Eye (tissue), 1 donor: ENCODE measurements at places on chromosomes 5 and 9.

GRCh38 chr5:103469288-103470040 lies 93.1 kb downstream of the NUDT12 start:
- no peak for DNase-seq

DNA sequence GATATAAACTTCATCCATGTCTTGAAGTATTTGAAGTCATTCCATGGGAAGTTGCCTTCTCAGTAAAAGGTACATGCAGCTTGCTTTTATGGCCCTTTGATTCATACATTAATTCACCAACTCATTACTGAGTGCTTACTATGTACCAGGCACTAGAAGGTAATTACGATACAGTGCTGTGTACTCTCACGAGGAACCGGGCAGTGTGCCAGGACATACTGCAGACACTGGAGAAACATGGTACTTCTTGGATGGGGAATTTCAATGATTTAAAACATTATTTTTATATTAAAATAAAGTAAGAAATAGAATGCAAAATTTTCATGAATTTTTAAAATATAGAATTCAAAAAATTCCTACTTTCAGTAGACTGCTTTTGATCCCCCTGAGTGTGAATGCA lies 71.4 kb upstream of the WDR41 start:
- DNase-seq: no peak

GRCh38 chr9:121721058-121721350 lies 69.6 kb downstream of the DAB2IP start:
- DNase-seq: no peak

DNA sequence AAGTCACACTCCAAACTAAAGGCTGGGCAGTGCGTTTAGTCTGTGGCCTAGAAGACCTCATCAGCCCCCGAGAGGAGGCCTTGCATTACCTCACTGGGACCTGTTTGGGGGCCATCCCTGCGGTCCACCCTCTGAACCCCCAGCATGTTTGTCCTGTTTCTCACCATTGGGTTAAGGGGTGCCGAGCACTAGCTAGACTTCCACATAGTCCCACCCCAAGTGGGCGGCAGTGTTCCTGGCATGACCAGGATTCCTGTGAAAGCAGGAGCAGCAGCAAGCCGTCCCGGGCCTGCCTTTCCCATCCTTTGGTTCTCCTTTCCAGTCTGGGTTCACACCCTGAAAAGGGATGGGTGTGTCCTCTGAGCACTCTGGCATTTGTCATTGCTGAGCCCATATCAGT lies 26.6 kb upstream of the SAP30L start:
- no peak for DNase-seq

DNA sequence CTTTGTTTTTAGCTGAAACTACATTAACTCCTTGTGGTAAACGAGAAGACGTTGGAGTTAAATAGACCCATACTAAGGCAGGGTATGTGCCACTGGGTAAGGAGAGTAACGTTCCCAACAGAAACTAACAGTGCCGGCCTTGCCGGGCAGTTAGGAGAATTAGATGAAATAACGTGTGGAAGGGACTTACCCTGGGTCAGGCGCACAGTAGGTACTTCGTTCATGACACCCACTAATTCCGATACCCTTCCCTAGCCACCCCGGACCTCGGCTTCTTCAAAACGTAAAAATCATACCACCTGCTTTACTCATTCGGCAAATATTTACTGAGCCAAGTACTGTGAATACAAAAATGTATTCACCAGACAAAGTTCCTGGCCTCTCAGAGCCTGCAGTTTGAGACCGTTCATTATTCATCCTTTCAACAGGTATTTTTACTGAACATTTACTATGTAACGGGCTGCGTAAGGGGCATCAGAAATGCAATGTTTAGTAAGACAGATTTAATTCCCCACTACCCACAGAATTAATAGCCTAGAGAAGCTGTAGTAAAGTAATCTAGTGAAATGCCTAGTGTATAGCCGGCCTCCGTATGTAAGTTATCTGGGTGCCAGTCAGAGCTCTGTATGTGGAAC lies 3.2 kb upstream of the SMIM23 start:
- DNase-seq: no peak

DNA sequence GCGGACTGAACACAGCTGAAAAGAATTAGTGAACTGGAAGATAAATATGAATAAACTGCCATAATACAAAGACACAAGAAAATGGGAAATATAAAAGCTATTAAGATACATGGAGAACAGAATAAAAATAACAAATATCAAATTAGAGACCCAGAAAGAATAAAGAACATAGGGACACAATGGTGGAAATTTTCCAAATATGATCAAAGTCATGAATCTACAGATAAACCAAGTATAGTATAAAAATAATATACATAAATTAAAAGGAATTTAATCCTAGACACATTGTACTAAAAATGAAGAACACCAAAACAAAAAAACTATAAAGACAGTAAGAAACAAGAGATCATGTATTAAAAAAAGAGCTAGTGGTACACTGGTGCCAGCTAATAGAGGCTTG lies 194.9 kb downstream of the MLLT3 start:
- no peak for DNase-seq
